Putamen (tissue), 1 donor: ENCODE measurements at places on chromosomes 4 and X.

GRCh38 chr4:80619070-80619674 is 283.6 kb downstream of the CFAP299 start:
- no peak for DNase-seq

DNA sequence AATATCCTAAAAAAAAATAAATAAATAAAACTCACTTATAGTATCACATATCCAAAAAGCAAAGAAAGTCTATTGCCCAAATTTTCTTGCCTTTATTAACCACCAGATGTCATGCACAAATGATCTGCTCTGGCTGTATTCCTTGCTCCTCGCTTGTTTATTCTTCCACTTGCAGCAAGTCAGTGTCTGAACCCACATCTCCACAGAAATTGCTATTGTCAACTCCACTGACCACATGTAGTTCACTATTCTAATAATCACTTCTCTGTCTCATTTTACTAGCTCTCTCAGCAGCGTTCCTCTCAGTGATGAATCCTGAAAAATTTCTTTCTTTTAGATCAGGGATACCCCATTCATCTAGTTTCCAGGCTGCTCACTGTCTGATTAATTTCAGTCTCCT is 29.3 kb upstream of the CXXC4 start:
- DNase-seq: peak; percentile 14

GRCh38 chr4:90099812-90100211 is 27.4 kb upstream of the CCSER1 start:
- DNase-seq: no peak

DNA sequence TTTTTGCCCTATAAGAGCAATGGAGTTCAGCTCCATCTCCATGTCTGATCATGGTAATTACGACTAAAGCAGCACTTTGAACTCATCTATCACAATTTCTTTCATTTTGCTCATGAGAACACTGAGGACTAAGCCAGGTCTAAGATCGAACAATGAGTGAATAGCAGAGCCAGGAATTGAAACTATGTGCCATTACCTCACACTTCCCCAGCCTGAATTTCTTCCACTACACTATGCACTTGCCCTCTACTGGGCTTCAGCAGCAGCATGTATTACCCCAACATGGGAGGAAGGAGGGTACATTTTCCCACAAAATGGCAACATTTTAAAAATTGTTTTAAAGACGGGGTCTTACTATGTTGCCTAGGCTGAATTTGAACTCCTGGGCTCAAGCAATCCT is 274.7 kb upstream of the FGF13 start:
- DNase-seq: no peak

DNA sequence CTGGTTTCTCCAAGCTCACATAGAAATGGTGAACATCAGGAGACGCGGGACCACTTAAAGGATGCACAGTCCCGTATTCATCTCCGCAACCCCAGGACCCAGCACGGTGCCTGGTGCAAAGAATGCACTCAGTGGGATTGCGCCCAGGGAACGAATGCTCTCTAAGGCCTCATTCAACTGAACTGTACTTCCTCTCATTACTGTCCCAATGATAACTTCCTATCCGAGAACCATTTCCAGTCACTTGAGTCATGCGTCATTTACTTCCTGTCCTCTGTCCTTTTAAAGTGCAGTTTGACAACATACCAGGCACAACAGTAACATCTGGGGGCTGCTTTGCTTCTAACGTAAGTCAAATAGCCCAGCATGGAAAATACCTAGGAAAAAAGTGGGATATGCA is 75.7 kb downstream of the RBM47 start:
- no peak for DNase-seq

GRCh38 chr4:35939751-35940150 is 304.6 kb downstream of the ARAP2 start:
- no peak for DNase-seq

DNA sequence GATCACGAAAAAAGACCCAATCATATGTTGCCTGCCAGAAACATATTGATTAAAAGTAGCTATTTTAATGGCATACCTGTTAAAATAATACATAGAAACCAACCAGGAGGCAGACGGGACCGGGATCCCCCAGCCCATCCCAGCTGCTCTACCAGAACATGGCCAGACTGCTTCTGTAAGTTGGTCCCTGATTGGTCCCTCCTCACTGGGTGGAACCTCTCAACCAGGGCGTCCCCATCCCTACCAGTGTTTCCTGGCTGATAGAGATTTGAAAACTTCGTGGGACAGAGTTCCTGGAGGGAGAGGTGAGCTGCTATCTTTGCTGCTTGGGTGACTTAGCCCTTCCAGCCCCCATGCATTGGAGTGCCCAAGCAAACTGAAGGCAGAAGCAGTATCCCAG is 256.2 kb downstream of the TRAM1L1 start:
- no peak for DNase-seq

GRCh38 chrX:153870791-153871360 is 15.1 kb downstream of the L1CAM start:
- DNase-seq: no peak

GRCh38 chr4:101806914-101807313 is 16.4 kb downstream of the BANK1 start:
- no peak for DNase-seq

- DNase-seq: no peak
Observed at GRCh38 chrX:39157006-39157405, 355.7 kb downstream of the MID1IP1 start.

DNA sequence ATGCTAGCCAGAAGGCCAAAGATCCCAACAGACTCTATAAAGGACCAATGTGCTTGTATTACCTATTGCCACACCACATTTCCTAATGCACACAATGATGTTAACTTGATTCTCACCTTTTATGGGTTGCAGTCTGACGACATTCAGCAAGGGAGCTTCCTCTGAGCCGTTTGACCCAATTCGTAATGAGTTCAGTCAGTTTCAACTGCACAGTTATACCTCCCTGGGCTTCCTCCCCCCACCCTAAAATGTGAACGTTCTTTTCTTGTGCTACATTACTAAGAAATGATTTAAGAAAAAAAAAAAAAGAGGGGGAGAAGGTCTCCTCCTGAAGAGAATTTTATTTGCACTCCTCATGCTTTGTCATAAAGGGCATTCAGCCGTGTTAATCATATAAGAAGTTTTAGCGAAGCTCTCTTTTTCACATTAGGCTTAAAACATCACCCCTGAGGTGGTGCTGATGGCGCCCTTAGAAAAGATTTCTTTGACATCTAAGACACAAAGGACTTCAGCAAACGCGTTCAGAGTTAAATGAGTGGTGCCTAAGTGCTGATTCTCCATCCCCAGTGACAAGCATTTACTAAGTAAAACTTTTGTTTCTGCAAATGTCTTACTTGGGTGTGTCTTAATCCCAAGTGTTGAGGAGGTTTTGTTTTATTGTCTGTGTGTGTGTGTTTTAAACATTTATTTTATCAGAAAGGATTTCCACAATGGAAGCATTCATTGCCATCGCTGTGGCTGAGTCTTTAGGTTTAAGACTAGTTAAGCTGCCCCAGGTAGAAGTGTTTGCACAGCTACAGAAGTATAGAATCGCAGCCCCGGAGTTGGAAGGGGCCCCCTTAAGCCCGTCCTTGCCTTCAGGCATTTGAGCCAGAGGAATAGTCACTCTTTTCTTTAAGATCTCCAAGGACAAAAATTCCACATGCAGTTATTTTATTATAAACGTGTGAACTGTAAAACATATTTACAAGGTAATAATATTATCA is 15.2 kb upstream of the GPC3 start:
- DNase-seq: no peak

- DNase-seq: no peak
Observed at GRCh38 chrX:118872102-118872566, 48.5 kb downstream of the ZCCHC12 start.

DNA sequence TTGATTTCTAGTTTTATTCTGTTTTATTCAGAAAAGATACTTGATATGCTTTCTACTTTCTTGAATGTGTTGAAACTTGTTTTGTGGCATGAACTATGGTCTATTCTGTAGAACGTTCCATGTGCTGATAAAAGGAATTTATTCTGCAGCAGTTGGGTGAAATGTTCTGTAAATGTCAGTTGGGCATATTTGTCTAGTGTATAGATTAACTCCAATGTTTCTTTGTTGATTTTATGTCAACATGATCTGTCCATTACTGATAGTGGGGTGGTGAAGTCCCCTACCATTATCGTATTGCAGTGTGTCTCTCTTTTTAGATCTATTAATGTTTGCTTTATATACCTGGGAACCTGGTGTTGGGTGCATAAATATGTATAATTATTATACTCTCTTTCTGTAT is 55.5 kb downstream of the CEP135 start:
- no peak for DNase-seq

DNA sequence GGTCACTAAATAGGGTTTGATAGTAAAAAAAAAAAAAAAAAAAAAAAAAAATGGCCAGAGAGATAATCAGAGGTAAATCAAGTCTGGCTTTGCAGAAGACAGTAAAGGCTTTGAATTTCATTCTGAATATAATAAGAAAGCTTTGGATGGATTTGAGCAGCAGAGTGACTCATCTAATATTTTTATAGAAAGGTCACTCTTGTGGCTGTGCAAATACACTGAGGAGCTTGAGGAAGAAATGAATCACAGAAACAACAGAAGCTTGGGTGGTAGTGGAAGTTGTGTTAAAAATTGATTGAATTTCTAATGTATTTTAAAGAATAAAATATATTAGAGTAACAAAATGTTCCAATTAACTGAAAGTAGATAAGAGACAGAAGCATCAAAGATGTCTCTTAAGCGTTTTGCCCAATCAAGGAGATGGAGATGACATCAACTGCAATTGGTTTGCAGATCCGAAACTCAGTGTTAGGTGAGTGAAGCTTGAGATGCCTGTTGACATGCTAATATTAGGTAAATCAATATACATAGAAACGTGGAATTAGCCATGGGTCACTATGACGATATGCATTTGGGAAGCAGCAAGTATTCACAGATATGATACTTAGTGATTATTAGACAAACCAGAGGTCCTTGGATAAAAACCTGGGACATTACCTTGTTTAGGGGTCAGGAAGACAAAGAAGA is 280.5 kb downstream of the GPM6A start:
- no peak for DNase-seq

GRCh38 chr4:151324752-151325110 is 674 bp downstream of the SH3D19 start:
- DNase-seq: peak; percentile 47

DNA sequence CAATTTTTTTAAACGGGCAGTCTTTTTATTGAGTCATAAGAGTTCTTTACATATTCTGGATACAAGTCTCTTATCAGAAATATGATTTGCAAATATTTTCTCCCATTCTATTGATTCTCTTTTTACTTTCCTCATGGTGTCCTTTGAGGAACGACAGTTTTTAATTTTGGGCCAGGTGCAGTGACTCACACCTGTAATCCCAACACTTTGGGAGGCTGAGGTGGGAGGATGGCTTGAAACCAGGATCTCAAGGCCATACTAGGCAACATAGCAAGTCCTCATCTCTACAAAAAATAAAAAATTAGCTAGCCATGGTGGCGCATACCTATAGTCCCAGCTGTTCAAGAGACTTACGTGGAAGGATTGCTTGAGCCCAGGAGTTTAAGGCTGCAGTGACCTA is 66.1 kb upstream of the RGN start:
- DNase-seq: no peak

DNA sequence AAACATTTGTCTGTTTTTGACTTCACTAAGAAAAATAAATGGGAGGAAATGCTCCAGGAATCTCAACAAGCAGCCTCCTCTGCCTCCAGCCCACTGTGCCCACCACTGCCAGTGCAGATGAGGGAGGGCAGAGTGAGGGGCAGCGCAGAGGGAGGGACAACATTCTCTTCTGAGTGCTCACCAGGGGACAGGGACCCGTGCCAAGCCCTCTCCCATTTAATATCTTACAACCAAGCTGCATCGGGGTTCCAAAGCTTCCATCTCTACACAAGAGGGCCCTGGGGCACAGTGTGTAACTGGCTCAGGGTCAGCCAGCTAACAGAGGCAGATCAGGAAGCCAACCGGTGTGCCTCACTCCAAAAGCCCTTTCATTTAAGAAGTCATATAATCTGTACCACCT is 120.4 kb downstream of the NSUN7 start:
- DNase-seq: no peak

- no peak for DNase-seq
Observed at GRCh38 chr4:170827562-170828274, 738.0 kb upstream of the AADAT start.

GRCh38 chrX:87409113-87409841 is 108.3 kb upstream of the KLHL4 start:
- no peak for DNase-seq

- DNase-seq: no peak
Observed at GRCh38 chrX:37745835-37746217, 34.0 kb upstream of the CYBB start.

- no peak for DNase-seq
Observed at GRCh38 chr4:129821963-129822362, 726.0 kb downstream of the C4orf33 start.

DNA sequence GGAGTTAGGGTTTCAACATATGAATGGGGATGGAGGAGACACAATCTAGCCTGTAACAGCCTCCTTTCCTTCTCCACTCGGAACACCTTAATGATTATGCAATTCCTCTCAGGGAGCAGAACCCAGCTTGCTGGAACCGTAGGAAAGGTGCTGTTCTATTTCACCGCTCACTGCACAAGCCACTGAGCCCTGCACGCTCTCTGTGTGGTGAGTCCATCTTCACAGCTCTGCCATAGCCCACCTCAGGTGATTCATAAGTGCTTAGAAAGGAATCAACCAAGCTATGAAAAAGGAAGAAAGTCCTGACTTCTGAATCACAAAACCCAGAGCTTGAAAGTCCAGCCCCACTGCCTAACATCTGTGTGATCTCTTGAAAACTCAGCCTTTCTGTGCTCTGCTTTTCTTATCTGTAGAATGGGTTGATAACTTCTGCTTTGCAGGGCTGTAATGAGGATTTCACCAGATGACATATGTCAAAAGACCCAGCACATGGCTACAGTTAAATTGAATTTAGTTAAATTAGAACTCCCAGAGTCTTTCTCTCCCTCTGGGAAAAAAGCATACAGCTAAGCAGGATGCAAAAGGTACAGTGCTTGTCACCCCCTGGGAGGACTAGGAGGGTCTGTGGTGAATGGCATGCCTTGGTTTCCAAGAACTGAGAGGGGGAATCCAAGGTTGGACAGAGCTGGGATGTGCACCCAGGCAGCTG is 91.6 kb downstream of the WFS1 start:
- DNase-seq: no peak

GRCh38 chrX:103406256-103406655 is 29.9 kb downstream of the BEX3 start:
- no peak for DNase-seq

- no peak for DNase-seq
Observed at GRCh38 chr4:139191373-139191772, 14.4 kb upstream of the ELF2 start.

- no peak for DNase-seq
Observed at GRCh38 chr4:40874331-40874730, 124.6 kb downstream of the NSUN7 start.

DNA sequence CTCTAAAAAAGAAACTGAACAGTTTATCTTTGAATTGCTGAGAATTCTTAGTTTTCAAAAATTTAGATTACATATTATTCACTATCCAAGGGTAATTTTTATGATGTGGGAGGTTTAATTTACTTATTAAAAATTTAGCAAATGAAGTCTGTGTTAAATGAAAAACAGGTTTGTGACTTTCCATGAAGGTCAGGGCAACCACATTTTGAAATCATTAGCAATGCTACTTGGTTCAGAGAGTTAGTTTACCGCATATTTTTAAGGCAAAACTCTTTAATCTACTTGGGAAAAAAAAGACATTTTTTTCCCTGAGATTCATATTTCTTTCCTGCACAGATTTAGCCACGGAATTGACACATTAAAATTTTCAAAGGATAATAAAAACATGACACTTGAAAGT is 37.3 kb upstream of the PRSS12 start:
- DNase-seq: no peak
